ENCODE measurements at places on chromosomes 2 and 18.
A peak's percentile ranks its signal among the peaks of the same experiment; 100 is the strongest.

GRCh38 chr2:24676493-24676892 lies 116.7 kb downstream of the PTRHD1 start:
- no peak for DNase-seq

DNA sequence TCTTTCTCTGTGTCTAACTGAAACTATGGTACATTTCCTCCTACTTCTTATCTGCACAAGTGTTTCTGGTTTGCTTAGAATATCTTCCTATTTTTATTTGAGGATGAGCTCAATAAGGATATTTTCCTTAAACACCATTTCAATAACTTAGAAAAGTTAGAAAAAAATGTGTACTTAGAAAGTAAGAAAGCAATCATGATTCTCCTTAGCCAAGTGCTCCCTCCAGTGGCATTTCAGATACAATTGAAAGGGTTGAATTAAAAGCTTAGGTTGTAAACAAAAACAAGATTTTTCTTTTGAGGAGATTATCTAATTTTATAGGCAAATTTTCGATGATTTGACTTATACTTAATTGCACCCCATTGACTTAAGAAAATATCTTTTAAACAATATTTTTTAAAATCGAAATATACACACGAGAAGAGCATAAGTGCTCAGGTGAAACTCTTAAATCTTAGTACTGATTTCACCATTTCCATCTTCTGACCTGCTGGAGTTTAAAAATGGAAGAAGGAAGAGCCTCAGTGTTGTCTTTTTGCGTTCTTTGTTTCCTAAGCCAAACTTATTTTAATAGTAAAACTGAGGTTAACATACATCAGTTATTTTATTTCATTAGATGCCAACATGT lies 26.9 kb downstream of the C18orf63 start:
- peak; percentile 68 for DNase-seq

- no peak for DNase-seq
Measured at GRCh38 chr2:9271091-9271490, 64.5 kb downstream of the ASAP2 start.

GRCh38 chr2:71358931-71359671 lies 27.5 kb downstream of the ZNF638 start:
- no peak for DNase-seq

DNA sequence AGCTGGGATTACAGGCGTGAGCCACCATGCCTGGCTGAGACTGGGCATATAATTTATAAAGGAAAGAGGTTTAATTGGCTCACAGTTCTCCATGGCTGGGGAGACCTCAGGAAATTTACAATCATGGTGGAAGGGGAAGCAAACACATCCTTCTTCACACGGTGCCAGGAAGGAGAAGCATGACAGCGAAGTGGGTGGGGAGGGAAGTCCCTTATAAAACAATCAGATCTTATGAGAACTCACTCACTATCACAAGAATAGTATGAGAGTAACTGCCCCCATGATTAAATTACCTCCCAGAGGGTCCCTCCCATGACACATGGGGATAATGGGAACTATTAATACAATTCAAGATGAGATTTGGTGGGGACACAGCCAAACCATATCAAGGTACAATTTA lies 7.8 kb upstream of the LCLAT1 start:
- DNase-seq = peak; percentile 17

DNA sequence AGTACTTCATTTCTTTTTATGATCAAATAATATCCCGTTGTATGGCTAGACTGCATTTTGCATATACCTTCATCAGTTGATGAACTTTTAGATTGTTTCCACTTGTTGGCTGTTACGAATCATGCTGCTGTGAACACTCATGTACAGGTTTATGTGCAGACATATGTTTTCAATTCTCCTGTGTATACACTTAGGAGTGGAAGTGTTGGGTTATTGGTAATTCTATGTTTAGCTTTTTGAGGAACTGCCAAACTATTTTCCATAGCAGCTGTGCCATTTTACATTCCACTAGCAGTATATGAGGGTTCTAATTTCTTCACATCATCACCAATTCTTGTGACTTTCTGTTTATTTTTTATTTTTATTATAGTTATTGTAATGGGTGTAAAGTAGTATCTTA lies 32.1 kb upstream of the LCLAT1 start:
- DNase-seq = no peak

- no peak for DNase-seq
Measured at GRCh38 chr18:31244771-31245394, 73.1 kb upstream of the DSG1 start.

GRCh38 chr18:48132797-48133655 lies 202.6 kb upstream of the SMAD2 start:
- peak; percentile 7 for DNase-seq

DNA sequence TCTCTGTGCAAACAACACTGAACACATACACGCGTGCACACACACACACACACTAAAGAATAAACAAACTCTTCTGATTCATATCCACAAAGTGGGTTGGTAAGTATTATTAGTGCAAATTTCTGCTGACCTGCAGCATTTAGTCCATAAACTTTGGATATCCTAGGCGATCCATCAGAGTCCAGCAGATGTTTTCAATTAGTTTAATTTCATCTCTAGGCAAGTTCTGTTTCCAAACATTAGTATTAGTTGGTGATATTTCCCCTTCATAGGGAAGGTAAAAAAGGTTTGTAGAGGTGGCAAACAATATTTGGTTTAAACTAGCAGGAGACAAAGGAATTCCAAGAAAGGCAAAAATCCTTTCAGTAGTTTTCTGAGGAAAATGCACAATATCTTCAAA lies 5.7 kb downstream of the DSEL start:
- DNase-seq = no peak

DNA sequence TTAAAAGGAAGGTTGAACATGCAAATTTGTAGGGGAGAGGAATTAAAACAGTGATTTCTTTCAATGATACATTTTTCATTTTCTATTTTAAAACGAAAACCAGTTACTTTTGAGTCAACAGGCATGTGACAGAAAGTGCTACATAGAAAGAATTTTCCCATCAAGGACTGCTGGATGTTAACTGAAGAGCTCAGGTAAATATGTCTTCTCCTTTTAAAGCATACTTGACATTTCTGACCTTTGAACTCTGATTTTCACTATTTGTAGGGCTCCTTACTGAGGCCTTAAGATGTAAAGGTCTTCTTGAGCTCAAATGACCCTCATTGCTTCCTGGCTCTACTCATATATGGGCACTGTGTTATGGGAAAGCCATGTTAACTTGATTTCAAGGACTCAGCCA lies 32.4 kb downstream of the FIGN start:
- no peak for DNase-seq

GRCh38 chr2:175049661-175050060 lies 44.5 kb upstream of the CHN1 start:
- no peak for DNase-seq

- DNase-seq = no peak
Measured at GRCh38 chr2:28068088-28068487, 177.6 kb downstream of the BABAM2 start.

DNA sequence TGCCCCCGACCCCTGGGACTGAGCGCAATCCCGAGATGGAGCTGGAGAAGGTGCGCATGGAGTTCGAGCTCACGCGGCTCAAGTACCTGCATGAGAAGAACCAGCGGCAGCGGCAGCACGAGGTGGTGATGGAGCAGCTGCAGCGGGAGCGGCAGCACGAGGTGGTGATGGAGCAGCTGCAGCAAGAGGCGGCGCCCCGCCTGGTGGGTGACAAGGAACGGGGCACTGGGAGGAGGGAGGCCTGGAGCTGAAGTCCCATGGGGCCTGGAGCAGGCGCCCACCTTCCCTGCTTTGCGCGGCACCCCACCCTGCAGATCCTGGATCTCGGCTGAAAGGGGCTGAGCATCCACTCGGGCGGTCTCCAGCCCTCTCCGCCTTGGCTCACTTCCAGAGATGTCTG lies 1.2 kb downstream of the TMEM247 start:
- no peak for DNase-seq

GRCh38 chr2:1628893-1629292 lies 115.4 kb downstream of the PXDN start:
- DNase-seq = no peak

- DNase-seq = no peak
Measured at GRCh38 chr2:240225660-240226475, 85.4 kb upstream of the OTOS start.

- no peak for DNase-seq
Measured at GRCh38 chr2:6421138-6421730, 444.5 kb downstream of the CMPK2 start.

DNA sequence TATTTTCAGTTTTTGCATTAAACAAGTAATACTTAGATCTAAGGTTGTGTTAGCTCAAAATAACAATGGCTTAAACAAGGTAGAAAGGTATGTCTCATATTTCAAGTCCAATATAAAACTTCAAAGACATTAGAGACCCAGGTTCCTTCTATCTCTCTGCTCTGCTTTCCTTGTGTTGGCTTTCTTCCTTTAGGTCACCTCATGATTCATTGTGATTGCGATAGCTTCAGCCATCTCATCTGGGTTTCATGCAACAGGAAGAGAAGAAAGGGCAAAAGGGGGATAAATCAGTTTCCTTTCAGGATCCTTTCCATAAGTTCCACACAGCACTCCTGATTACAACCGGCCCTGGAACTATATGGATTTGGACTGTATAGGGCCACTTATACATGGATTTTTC lies 16.0 kb upstream of the TBR1 start:
- peak; percentile 12 for DNase-seq

- DNase-seq = peak; percentile 54
Measured at GRCh38 chr2:218780046-218780445, 1.9 kb upstream of the CYP27A1 start.

GRCh38 chr2:144683966-144684365 lies 164.0 kb upstream of the ZEB2 start:
- no peak for DNase-seq

- DNase-seq = no peak
Measured at GRCh38 chr2:100394111-100394641, 23.3 kb downstream of the CHST10 start.

DNA sequence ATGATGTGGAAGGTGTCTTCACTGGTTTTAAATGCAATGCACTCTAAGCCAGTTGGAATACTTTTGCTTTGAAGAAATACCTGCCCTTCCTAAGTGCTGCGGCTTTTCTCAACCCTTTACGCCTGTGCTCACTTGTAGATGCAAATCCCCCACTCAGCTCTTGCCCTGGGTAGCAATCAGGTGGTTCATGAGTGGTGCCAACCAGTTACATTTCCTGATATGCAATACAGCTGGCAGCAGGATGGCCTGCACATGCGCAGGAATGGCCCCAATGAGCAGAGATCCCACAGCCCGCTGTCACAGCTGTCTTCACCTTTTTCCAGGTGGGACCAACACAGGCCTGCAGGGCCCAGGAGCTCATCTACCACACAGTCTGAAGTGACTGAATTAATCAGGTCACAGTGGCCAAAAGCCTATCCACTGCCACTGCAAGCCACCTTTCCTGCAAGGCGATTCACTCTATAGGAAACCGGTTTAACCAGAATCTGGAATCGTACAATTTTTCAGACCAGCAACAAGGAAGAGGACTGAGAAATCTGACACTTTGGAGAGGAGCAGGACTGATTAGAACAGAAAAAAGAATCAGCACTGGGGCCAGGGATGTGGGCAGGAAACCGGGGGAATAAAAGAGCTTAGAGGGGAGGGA lies 247.8 kb downstream of the MYT1L start:
- no peak for DNase-seq
